M059J (cell line): ENCODE measurements at places on chromosomes 11 and 22.

- DNase-seq, result no peak
These were observed 516.1 kb downstream of the MIAT start for GRCh38 chr22:27173530-27173929.

GRCh38 chr22:30933457-30933856 is 35.1 kb downstream of the MORC2 start:
- DNase-seq, result no peak

GRCh38 chr11:120859552-120860295 is 164.2 kb upstream of the TBCEL start:
- no peak for DNase-seq

GRCh38 chr22:40782521-40782920 is 36.6 kb downstream of the SLC25A17 start:
- no peak for DNase-seq

DNA sequence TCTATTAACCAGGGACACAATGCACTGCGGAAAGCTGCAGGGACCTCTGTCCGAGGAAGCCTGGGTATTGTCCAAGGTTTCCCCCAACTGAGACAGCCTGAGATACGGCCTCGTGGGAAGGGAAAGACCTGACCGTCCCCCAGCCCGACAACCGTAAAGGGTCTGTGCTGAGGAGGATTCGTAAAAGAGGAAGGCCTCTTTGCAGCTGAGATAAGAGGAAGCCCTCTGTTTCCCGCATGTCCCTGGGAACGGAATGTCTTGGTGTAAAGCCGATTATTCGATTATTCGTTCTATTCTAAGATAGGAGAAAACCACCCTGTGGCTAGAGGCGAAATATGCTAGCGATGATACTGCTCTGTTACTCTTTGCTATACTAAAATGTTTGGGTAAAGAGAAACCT is 5.2 kb downstream of the BET1L start:
- no peak for DNase-seq

- DNase-seq, result no peak
These were observed 70.1 kb upstream of the MYOD1 start for GRCh38 chr11:17649261-17649660.

GRCh38 chr11:97610854-97611253 is 1221.0 kb downstream of the JRKL start:
- DNase-seq, result peak; percentile 9

- no peak for DNase-seq
These were observed 106.4 kb downstream of the ARHGAP42 start for GRCh38 chr11:100793525-100793924.

- peak; percentile 80 for DNase-seq
These were observed 99.1 kb downstream of the XRRA1 start for GRCh38 chr11:74849525-74850391.

GRCh38 chr11:128776424-128777284 is 82.8 kb downstream of the FLI1 start:
- DNase-seq, result peak; percentile 11

DNA sequence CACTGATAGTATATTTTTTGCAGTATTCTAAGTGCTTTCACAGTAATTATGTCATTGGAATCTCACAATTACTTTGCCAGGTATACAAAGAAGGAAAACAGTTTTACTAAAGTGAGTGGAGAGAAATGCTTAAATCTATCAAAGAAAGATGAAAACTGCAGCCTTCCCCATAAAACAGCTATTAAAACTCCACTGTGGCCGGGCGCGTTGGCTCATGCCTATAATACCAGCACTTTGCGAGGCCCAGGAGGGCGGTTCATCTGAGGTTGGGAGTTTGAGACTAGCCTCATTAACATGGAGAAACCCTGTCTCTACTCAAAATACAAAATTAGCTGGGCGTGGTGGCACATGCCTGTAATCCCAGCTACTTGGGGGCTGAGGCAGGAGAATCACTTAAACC is 19.1 kb downstream of the OR51E1 start:
- no peak for DNase-seq

GRCh38 chr11:95293116-95293515 is 62.1 kb upstream of the SESN3 start:
- DNase-seq, result no peak

DNA sequence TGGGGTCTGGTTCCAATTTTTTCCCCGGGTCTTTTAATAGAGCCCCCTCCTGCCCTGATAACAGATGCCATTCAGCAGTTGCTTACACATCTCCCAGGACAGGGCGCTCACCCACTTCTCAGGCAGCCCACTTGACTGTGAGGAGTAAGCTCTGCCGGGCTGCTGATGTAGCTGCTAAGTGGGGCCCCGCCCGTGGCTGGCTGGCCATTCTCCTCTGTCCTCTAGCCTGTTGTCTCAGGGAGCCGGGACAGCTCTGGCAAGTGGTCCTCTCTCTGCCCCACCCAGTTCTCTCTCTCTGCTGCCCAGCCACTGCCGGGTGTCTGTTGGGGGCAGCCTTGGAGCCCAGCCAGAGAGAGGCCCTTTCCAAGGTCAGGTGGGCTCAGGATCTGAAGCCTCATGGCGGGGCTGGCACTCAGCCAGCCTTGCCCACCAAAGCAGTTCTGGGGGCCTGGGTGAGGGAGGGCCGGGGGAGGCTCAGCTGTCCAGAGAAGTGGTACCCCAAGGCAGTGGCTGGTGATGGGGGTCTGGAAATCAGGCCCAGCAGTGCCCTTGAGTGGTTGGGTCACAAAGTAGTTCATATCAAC is 8.9 kb downstream of the KCNJ4 start:
- DNase-seq, result no peak

GRCh38 chr22:31139866-31140716 is at the start of gene PLA2G3:
Gene PLA2G3 (minus strand): TSS chr22:31140508. CDS start chr22:31140354, 154 bp downstream.
- DNase-seq, result peak; percentile 45

- DNase-seq, result no peak
These were observed 23.5 kb upstream of the GRAMD1B start for GRCh38 chr11:123406441-123407129.

- DNase-seq, result no peak
These were observed 16.3 kb downstream of the NECTIN1 start for GRCh38 chr11:119712459-119713358.

DNA sequence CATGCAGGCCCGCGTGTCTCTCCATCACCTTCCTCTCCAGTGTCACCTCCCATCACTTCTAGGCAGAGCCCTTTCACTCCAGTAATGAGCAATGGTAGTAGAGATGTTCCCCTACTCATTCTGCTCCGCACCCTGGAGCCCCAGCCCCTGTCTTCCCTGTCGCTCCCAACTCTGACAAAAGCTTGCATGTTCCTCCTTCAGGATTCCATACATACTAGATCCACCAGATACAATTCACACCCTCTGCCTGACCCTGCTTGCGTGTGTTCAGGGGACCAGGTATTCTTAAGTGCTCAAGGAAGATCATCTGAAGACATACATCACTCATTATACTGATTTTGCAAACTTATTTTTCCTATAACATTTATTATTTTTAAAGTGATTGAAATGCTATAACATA is 222.7 kb downstream of the SNX19 start:
- no peak for DNase-seq

DNA sequence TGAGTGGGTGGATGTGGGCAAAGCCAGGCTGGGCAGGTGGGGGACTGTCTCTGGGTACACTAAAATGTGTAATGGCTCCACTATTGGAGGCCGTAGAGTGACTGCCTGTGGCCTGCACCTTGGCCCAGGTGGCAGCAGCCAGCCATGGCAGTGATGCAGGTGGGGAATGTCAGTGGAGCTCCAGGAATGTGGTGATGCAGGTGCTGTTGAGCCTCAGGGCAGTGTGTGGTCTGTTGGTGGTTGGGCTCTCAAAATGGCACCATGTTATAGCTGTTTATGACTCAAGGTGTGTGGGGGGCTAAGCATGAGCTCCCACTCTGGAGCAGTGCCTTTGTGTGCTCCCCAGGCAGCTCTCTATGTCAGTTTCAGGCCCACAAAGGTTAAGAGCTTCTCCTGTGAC is 40.2 kb upstream of the CCDC90B start:
- no peak for DNase-seq

GRCh38 chr11:12794576-12795230 is 120.5 kb downstream of the TEAD1 start:
- DNase-seq, result no peak

GRCh38 chr11:72782081-72782920 is 11.5 kb downstream of the STARD10 start:
- no peak for DNase-seq

GRCh38 chr11:113934761-113935160 is 30.2 kb downstream of the HTR3B start:
- DNase-seq, result no peak

DNA sequence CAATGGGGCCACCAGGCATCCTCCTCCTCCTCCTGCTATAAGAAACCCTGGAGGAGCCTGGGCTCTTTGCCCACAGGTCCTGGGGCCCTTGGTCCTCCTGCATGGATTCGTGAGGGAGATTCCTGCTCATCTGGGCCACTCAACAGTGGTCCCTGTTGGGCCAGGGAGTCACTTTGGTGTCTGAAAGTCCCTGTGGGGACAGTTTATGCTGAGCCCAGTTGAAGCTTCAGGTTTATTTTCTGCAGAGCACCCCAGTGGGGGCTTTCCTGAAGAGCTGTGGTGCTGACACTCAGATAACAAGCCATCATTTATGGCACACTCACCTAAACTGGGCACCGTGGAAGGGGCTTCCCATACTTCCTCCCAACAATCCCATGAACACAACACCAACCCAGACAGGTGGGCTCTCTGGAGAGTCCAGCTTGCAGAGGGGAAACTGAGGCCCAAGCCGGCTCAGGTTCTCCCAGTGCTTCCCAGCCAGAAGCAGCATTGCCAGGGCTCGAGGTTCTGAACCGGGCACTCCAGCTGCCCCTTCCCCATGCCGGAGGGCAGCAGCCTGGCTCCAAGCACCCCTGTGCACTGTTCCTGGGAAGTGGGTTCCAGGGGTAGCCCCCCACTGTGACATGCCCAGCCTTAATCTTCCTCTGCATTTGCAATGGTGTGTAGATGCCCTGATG is 91.3 kb downstream of the MYEOV start:
- DNase-seq, result no peak
